ENCODE measurements at places on chromosomes 1 and 21. TPM values are rescaled to one million over a fixed set of nuclear protein-coding genes. Genes with fewer than 3 reads are reported as not detected.

The ATF3 gene
- total RNA-seq: 1.4 TPM

The KIF17 gene
- not detected for total RNA-seq

The PERM1 gene
- not detected for total RNA-seq

DNA sequence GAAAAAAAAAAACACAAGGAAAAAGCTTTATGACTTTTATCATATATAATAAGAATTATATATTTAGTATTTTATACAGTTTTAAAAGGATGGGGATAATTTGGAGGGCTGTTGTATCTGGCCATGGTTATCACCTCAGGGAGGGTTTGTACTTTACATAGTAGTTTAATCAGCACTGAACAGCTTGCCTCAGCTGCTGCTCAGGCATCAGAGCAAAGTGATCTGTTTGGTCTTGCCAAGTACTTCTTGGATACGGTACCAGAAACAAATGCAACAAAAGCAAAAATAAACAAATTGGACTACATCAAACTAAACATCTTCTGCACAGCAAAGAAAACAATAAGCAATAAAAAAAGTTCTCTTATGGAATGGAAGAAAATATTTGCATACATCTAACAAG is 2.6 kb upstream of the SPTA1 start:
- H3K36me3 ChIP-seq: no peaks in the 10 kb centered on the region
- H3K27ac ChIP-seq: no peak overlapping the region
- no peak for DNase-seq
- no peaks in the 10 kb centered on the region for H3K4me1 ChIP-seq

DNA sequence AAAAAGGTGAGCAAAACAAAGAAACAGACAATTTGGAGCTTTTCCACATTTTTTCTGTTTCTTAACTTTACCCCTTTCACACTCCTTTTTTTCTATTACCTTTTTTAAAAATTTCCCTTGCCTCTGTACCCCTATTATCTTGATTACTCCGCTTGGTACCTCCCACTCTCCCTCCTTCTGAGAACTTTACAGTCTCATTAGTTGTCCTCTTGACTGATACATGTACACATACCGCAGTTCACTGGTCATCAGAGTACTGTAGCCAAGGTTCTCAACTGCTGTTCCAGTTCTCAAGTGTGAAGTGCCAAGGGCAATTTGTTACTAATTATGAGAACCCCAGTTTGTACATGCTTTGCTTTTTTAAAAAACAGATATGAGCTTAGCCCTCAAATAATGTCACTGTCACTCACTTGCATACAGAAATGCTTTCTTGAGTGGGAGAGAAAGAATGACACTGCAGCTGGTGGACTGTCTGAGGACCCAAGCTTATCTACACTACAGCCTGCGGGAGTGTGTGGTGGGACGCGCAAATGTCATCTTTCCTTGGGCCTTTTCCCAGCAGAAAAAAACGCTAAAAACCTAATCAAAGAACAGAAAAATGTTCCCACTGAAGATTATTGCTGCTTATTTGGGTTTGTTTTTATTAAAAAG is 160.8 kb downstream of the DISP1 start:
- H3K4me1 ChIP-seq: no peaks in the 10 kb centered on the region
- H3K27me3 ChIP-seq: no peaks in the 10 kb centered on the region
- H3K4me3 ChIP-seq: no peak overlapping the region
- no peak overlapping the region for H3K27ac ChIP-seq
- DNase-seq: no peak

DNA sequence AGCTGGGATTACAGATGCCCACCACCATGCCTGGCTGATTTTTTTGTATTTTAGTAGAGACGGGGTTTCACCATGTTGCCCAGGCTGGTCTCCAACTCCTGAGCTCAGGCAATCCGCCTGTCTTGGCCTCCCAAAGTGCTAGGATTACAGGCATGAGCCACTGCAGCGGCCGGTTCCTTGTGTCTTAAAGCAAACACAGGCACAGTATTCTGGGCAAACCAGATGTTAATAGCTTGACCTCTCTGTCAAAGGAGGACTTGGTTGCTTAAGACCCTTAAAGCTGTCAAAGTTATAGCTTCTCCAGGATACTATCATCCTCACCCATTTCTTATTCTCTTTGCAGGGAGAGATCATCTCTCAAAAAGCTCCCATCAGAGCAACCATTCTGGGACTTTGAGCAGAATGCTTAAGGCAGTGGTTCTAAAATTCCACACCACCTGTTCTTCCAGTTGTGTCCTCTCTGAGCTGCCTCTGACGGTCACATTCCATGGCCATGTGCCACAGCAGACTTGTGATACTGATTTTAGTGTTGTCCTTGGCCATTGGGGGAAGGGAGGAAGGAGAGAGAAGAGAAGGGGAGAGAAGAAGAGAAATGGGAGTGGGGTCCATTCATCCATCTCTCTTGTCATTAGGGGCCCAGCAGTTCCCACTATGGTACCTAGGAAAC is 81.8 kb downstream of the PBX1 start:
- no peaks in the 10 kb centered on the region for H3K4me1 ChIP-seq
- no peaks in the 10 kb centered on the region for H3K27me3 ChIP-seq
- H3K36me3 ChIP-seq: no peaks in the 10 kb centered on the region
- no peak overlapping the region for H3K4me3 ChIP-seq
- H3K27ac ChIP-seq: no peak overlapping the region

GRCh38 chr1:45306319-45306718 is 20.4 kb upstream of the HPDL start:
- no peak for DNase-seq
- H3K27me3 ChIP-seq: peaks cover 1% of the 10 kb centered on the region
- no peak overlapping the region for H3K27ac ChIP-seq
- H3K36me3 ChIP-seq: no peaks in the 10 kb centered on the region

Data from naive thymus-derived CD8-positive, alpha-beta T cell (primary cell).